Osteoblast (primary cell): ENCODE measurements at places on chromosomes 16 and 17.

- H3K4me1 ChIP-seq, result no peaks in the 10 kb centered on the region
- DNase-seq, result no peak
- no peak overlapping the region for H3K27ac ChIP-seq
- no peaks in the 10 kb centered on the region for H3K27me3 ChIP-seq
- H3K4me3 ChIP-seq, result no peak overlapping the region
Observed at GRCh38 chr16:73629011-73629410, 581.1 kb upstream of the ZFHX3 start.

DNA sequence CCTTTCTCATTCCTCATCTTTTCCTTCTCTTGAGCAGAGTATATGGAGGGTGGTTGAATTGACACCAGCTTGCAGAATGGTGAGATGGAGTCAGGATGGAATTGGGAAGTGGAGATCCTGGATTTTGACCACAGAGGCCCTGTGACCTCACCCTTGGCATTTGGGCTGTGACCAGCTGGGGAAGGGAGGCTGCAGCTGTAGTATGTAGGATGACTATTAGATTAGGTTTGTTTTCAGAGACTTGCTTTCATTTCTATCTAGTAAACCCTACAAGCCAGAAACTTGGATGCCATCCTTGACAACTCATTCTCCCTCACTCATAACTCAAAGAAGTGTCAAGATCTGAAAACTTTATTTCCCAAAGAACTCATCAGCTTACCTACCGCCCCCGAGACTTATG lies 5.9 kb downstream of the GNGT2 start:
- DNase-seq, result peak; percentile 91
- H3K4me3 ChIP-seq, result no peak overlapping the region
- no peaks in the 10 kb centered on the region for H3K36me3 ChIP-seq
- peaks cover 11% of the 10 kb centered on the region for H3K4me1 ChIP-seq
- peaks cover 12% of the 10 kb centered on the region for H3K27me3 ChIP-seq

DNA sequence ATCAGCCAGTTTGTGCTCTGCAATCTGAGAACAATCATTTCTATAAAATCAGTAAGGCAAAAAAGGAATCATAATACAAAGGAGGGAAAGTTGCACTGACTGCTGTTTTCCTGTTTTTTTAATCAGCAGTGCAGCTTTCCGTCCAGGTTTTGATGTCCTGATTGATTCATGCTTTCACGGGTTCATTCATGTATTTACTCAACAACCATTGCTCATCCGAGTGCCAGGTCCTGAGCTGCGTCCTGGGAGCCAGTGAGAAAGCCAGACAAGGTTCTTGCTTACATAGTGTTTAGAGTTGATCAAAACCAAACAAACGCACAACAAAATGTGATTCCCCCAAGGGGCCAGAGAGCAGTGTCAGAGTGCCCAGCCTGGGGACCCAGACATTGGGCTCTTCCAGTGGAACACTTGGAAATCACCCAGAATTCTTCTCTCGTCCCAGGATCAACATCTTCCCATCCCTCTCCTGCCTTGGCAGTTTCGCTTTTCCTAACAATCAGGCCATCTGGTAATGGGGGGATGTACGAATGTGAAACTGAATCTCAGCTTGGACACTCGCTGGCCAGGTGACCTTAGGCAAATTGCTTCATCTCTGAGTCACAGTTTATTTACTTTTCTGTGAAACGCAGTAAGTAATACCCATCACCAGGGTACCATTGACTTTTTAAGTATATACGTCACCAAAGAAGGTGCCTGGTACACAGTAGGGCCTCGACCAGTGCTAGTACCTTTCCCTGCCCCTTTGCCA lies 13.3 kb upstream of the C1QL1 start:
- no peak for DNase-seq
- peaks cover 12% of the 10 kb centered on the region for H3K4me1 ChIP-seq
- peaks cover 16% of the 10 kb centered on the region for H3K27me3 ChIP-seq
- H3K36me3 ChIP-seq, result no peaks in the 10 kb centered on the region
- H3K27ac ChIP-seq, result peak overlapping the region; percentile 43

DNA sequence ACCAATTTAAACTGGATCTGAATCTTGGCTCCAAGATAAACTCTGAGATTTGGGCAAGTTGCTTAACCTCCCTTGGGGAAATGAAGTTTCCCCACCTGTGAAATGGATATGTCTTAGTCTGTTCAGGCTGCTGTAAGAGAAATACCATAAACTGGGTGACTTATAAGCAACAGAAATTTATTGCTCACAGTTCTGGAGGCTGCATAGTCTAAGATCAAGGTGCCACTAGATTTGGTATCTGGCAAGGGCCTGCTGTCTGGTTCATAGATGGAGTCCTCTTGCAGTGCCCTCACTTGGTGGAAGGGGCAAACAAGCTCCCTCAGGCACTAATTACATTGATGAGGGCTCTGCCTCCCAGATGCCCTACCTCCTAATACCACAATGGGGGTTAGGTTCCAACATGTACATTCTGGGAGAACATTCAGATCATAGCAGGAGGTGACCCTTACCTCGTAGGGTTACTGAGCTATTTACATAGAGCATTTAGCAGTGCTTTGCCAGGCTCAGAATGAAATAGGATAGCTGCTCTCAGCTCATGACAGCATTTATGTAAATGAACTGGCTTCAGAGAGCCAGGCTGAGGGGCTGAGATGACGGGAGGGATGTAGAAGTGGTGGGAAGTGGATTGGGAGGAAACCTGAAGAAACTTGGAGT lies 83.9 kb downstream of the SPECC1 start:
- no peak overlapping the region for H3K4me3 ChIP-seq
- no peaks in the 10 kb centered on the region for H3K36me3 ChIP-seq
- no peak for DNase-seq
- no peak overlapping the region for H3K27ac ChIP-seq

GRCh38 chr16:68272507-68273209 lies 8.3 kb downstream of the SLC7A6 start:
- H3K27me3 ChIP-seq, result no peaks in the 10 kb centered on the region
- no peak overlapping the region for H3K27ac ChIP-seq
- H3K36me3 ChIP-seq, result peaks cover 64% of the 10 kb centered on the region
- DNase-seq, result no peak

DNA sequence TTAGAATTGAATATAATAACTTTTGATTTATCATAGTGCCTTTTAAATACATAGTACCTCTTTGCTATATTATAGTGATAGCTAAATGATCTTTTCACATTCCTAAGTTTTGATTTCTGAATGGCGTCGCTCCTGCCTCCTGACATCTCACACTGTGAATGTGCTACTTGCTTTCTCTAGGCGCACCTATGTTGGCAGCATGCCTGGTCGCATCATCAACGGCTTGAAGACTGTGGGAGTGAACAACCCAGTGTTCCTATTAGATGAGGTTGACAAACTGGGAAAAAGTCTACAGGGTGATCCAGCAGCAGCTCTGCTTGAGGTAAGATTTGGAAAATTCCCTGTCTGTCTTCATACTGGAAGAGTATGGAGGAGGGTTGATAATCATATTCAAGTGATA lies 29.8 kb upstream of the ABCC11 start:
- H3K4me3 ChIP-seq, result no peak overlapping the region
- no peak overlapping the region for H3K27ac ChIP-seq
- peaks cover 2% of the 10 kb centered on the region for H3K4me1 ChIP-seq
- no peaks in the 10 kb centered on the region for H3K27me3 ChIP-seq
- peaks cover 52% of the 10 kb centered on the region for H3K36me3 ChIP-seq
- DNase-seq, result no peak

DNA sequence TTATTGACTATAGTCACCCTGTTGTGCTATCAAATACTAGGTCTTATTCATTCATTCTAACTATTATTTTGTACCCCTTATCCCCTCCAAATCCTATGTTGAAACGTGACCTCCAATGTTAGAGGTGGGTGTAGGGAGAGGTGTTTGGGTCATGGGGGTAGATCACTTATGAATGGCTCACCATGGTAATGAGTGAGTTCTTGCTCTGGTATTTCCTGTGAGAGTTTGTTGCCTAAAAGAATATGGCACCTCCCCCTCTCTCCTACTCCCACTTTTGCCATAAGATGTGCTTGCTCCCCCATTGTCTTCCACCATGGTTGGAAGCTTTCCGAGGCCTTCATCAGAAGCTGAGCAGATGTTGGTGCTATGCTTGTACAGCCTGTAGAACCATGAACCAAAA lies 59.3 kb upstream of the BRD7 start:
- no peaks in the 10 kb centered on the region for H3K36me3 ChIP-seq
- no peak overlapping the region for H3K4me3 ChIP-seq
- no peak overlapping the region for H3K27ac ChIP-seq
- no peak for DNase-seq
- H3K27me3 ChIP-seq, result peaks cover 6% of the 10 kb centered on the region
- H3K4me1 ChIP-seq, result no peaks in the 10 kb centered on the region

DNA sequence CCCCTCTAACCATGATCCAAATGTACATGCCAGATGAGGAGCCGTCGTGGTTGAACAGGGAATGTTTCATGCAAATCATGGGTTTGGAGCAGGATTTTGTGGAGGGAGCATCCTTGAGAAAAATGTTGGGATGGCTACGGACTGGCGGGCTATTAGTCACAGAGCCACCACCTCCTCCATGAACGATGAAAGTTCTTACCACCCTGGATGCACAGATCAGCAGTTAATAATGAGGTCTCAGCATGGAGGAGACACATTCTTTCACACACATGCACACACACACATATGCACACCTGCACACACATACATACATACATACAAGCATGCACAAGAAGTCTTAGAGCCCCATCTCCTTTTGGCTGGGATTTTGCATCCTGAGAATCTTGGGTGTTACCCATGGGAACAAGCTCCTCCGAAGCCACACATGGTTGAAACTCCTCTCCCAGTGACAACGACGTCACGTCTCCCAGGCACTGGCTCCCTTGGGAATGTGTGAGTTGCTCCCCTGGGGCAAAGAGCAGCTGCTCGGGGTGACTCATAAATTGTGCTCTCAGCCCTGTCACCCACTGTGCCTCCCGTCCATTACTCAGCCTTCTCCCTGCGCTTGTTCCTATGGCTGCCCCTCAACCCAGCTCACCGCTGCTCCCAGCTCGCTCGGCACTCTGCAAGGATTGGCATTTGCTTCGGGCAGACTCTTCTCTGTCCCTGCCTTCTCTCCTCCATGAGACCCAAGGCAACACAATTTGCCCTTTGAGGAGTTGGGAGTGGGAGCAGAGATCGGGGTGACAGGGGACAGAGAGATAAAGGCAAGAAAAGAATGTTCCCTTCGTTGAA lies 344.6 kb downstream of the SOX9 start:
- H3K27me3 ChIP-seq, result no peaks in the 10 kb centered on the region
- peak overlapping the region; percentile 27 for H3K27ac ChIP-seq
- DNase-seq, result peak; percentile 86
- no peaks in the 10 kb centered on the region for H3K36me3 ChIP-seq
- peaks cover 20% of the 10 kb centered on the region for H3K4me1 ChIP-seq

DNA sequence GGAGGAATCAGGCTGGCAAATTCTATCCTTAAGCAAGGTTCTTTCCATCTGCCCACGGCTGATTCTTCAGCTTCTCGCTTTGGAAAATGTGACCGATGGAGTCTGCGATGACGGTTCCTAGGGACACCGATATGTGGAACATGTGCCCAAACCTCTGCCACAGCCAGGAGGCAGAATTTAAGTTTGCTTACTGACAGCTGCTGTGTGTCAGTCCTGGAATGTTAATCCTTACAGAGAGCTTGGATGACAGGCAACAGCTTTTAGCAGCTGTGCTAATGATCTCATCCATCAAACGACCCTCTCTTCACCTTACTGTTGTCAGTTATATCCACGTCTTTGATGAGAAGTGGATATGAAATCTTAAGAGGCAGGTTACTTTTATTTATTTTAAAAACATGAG lies 11.4 kb upstream of the MYH13 start:
- H3K4me1 ChIP-seq, result no peaks in the 10 kb centered on the region
- H3K4me3 ChIP-seq, result no peak overlapping the region
- H3K27ac ChIP-seq, result no peak overlapping the region
- no peaks in the 10 kb centered on the region for H3K27me3 ChIP-seq

DNA sequence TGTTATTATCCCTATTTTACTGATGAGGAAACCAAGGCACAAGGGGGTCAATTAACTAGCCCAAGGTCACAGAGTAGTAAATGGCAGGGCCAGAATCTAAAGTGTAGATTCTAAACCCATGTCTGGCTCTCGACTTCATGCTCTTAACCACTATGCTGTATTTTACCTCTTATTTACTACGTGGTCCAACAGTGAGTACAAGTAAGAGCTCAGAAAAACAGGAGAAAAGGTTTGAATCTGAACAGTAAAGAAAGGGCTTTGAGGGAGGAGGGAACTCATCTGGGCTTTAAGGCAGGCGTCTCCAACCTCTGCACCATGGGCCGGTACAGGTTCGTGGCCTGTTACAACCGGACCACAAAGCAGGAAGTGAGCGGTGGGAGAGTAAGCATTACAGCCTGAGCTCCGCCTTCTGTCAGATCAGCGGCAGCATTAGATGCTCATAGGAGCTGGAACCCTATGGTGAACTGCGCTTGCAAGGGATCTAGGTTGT lies 62.9 kb downstream of the SMURF2 start:
- H3K27ac ChIP-seq, result peak overlapping the region; percentile 30
- H3K4me1 ChIP-seq, result peaks cover 23% of the 10 kb centered on the region
- H3K36me3 ChIP-seq, result peaks cover 46% of the 10 kb centered on the region
- no peak for DNase-seq
- no peaks in the 10 kb centered on the region for H3K27me3 ChIP-seq
- no peak overlapping the region for H3K4me3 ChIP-seq

DNA sequence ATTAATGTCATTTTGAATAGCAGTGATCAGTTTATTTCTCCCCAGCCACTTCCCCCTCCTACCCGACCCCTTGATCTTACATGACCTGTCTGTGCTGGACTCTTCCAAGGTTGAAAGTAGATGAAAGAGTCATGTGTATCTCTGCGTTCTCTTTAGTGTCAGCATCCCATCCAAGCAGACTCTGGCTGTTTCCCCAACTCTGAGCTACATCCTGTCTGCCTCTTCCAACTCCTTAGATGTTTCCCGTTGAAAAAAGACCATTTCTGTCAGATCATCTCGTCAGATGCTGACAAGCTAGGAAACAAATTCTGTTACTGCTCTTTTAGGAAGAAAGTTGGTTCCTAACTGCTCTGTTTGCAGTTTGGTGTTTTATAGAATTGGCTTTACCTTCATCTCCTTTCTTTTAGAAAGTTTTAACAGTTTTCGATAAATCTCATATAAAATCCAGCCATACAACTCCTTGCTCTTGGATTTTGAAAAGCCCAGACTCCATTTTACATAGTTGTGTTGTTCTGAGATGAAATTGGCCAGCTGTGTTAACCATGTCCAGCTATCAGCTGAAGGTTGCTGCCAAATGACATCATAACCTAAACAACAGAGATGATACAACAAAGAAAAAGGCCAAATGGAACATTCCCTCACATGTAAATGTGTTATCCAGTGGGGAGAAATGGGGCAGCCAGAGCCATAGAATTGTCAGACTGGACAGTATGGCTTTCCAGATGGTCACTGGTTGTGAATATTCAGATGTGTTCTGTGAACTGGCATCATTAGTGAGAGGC lies 43.5 kb downstream of the CYB561 start:
- peaks cover 21% of the 10 kb centered on the region for H3K36me3 ChIP-seq
- no peaks in the 10 kb centered on the region for H3K27me3 ChIP-seq
- no peak overlapping the region for H3K27ac ChIP-seq
- peaks cover 25% of the 10 kb centered on the region for H3K4me1 ChIP-seq
- no peak overlapping the region for H3K4me3 ChIP-seq
- no peak for DNase-seq
